Peyer's patch (tissue), 4 donors: ENCODE measurements at places on chromosomes 13 and 19.

DNA sequence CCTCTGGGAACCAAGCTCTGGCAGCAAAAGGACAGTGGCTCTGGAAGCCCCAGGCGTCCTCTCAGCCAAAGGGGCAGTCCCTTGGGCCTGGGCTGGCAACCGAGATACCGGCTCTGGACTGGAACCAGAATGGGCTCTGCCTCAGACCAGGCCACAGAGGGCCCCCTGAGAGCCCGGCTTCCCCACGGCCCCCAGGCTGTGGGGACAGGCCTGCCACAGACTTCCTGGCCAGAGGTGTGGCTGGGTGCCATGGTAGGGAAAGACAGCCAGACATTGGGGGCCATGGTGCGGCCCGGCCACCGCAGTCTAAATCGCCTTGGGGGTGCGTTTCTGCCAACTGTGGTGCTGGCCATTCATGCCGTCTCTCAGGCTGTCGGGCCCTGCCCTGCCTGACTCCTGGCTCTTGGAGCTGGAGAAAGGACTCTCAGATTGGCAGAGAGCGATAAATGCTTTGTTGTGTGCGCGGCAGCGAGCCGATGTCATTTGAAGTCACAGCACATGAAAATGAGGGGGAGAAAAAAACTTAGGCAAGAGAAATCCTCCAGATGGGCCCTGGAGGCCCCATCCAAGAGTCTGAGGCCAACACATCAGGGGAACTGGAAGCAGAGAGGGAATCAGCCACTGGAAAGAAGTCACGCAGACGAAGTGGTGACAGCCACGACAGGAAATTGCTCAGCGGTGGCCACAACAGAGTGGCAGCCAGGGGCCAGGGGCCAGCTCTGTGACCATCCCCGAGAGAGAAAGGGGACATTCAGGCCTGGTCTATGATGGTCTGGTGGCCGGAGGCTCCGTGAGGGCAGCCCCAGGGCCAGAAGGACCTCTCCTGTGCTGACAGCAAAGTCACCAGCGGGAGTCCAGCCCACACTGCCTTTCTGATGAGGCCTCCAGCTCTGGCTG is 26.5 kb downstream of the SH3GL1 start:
- DNase-seq = no peak

DNA sequence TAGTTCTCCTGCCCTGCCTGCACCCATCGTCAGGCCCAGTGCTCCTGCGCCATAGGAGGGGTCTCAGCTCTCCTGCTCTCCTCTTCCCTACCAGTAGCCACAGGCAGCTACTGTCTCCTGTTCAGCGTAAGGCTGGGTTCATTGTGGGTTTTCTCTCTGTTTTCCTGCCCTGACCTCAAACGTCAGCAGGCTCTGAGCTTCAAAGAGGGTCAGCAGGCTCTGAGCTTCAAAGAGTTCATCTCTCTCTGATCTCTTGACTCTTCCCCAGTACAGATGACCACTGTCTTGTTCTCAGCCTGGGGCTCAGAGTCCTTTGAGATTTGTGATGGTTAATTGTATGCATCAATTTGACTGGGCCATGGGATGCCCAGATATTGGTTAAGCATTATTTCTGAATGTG is 4.6 kb upstream of the CPB2 start:
- DNase-seq = no peak

DNA sequence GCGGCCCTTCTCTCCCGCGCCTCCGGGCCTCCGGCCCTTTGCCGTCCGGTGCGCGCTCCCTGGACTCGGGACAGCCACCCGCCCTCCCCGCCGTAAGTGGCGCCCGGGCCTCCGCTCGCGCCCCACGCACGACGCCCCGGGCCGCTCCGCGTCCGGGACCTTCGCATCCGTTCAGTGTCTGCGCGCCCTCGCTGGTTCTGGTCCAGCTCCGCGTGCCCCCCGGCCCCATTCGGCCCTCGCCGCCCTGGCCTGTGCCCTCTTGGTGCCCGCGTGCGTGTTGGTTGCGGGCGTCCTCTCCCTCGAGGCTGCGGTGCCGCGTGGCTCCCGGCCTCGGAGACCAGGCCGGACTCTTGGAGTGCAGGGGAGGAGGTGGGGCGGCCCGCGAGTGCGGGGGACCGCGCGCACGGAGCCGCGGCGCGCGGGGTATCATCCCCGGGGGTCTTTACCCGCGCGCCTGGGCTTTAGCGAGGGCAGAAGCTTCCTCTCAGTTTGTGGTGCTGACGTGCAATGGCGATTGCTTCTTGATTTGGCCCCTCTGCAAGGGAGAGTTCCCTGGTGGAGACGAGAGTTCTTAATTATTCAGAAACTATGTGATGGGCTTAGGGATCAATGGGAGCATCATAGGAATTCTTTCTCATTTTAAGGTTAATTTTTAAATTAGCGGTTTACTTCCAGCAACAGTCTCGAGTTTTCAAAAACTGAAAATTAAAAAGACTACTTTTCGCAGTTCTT is 757 bp downstream of the WASF3 start:
- DNase-seq = no peak

DNA sequence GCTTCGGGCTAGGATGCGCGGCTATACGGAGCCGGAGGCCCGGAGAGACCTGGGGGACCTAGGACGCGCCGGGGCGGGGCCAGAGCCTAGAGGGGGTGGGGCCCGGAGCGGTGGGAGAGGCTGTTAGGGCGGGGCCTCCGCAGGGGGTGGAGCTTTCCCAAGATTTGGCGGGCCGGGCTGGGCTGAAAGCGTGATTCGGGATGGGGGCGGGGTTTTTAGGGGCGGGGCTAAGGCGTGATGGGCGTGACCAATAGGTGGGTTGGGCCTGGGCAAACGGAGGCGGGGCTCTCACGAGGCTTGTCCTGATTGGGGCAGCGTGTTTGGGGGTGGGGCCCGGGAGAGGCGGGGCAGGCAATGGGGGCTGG is 439 bp downstream of the RAB11B start:
- DNase-seq = peak; percentile 93

DNA sequence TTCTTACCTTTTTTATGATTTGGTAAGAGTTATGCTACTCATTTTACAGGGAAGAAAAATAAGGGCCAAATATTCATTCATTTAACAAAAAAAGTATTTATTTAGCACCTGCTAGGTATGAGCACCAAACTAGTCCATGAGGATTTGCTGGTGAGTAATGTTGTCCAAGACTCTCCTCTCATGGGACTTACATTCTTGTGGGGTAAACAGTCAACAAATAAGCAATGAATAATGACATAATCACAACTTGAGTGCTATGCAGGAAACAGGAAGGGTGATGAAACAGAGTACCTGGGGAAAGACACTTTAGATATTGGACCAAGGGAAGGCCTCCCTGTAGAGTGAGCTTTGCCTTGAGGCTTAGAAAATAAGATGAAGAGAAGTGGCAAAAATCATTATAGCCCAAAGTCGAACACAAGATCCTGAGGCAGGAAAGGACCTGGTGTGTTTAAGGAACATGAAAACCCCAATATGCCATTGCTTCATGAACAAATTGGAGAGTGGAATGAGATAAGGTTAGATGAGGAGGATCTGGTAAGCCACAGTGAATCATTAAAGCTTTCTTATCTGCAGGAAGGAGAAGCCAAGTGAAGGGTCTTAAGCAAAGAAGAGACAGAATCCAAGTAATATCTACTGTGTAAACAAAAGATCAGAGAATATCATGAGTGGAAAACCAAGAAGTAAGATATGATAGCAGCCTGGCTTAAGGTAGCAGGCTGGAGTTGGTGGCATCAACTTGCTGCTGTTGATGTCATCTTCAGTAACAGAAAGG is 294.5 kb upstream of the NBEA start:
- DNase-seq = no peak

- no peak for DNase-seq
Measured at GRCh38 chr13:27770809-27771208, 21.5 kb upstream of the GSX1 start.

DNA sequence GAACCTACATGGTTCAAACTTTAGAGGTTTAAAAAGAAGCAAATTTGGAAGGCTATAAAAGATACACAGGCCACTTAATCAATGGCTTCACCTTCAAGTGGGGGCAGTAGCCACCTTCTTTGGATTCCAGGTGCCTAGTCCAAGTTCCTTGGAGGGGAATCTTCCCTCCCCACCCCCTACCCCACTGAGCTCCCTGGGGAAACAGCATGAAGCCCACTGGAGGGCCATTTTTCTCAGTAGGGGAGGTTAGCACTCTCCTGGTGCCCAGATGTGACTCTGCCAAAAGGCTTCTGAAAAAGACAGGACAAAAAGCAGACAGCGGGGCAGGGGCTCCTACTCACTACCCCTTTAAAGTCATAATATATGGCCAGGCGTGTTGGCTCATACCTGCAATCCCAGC is 93.9 kb downstream of the KCTD15 start:
- DNase-seq = no peak

GRCh38 chr13:46278474-46278873 is 66.7 kb downstream of the LRRC63 start:
- DNase-seq = no peak

DNA sequence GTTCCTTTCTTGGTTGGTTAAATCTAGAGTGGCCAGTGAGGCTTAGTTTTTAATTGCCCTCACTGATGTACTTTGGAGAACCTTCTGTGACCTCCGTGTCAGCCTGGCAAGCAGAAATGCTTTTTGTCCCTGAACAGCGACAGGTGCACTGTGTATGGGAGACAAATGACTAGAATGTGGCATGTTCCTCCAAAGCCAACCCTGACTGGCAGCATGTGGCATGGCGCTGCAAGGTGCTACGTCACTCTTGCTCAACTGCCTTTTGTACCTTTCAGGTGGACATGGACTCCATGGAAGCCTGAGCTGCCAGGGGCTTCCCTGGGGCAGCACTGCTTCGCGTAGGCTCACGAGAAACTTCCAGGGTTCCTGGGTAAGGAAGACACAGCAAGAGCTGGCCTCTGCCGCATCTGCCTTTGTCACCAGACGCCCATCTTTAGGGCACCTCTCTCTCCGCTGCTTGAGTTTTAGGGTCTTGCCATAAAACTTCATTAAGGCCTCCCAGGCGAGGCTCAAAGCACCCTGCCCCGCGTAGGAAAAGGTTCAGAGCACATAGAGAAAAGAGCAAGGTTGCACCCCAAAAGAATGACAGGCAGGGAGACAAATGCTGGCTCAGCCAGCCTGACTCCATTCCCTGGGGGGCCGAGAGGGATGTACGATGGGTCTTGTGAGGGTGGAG is 167.1 kb upstream of the SOX1 start:
- no peak for DNase-seq
